Uterus (tissue), 4 donors: ENCODE measurements at places on chromosomes 12 and 14. TPM values are rescaled to one million over a fixed set of nuclear protein-coding genes. Genes with fewer than 3 reads are reported as not detected.

GLIPR1L2 gene
- total RNA-seq: not detected

GRCh38 chr12:25521625-25522256, 31.3 kb downstream of the LMNTD1 start:
- no peaks in the 10 kb centered on the region for H3K4me1 ChIP-seq
- no peak overlapping the region for H3K4me3 ChIP-seq
- no peaks in the 10 kb centered on the region for H3K27me3 ChIP-seq
- H3K27ac ChIP-seq: no peak overlapping the region
- no peak for DNase-seq

GRCh38 chr12:56803750-56804149, 40.6 kb downstream of the HSD17B6 start:
- no peaks in the 10 kb centered on the region for H3K27me3 ChIP-seq
- no peaks in the 10 kb centered on the region for H3K4me1 ChIP-seq
- no peak overlapping the region for H3K4me3 ChIP-seq
- no peak for DNase-seq

GRCh38 chr14:34359420-34360117, 102.5 kb downstream of the SPTSSA start:
- H3K27me3 ChIP-seq: no peaks in the 10 kb centered on the region
- H3K36me3 ChIP-seq: no peaks in the 10 kb centered on the region

DNA sequence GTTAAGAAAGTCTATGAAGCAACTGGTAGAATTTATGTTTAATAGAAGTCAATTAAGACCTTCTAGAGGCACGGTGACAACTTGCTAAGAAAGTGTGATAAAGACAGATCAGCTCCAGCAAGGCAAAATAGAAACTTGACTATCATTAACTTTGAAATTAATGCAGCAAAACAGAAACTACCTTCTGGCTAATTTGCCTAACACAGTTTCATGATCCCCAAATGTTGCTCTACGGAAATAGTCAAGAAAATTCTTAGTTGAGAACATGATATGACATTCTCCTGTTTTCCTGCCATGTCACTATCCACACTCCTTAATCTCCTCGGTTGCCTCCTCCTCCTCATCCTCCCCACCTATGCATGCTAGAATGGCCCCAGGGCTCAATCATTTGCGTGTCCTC, 4.2 kb downstream of the DENND5B start:
- H3K27ac ChIP-seq: no peak overlapping the region
- no peak for DNase-seq
- no peak overlapping the region for H3K4me3 ChIP-seq
- H3K36me3 ChIP-seq: no peaks in the 10 kb centered on the region

DNA sequence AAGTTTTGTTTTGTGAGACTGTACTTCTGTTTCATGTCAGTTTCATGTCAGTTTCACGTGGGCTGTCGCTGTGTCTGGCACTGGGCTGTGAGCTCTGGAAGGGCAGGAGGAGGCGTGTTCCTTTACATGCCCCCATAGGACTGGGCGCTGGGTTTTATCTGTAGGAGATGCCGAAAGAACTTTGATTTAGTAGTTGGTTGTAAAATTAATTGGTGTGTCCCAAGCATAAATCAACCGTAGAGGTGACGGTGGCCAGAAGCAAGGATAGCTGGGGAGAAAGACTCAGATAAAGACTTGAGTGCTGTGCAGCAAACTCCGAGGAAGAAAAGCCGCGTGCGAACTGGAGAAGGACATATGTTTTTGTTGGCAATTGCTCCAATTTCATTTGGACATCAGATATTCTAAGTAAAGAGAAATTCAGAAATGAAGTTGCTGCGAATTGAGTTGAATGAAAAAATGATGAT, 182.5 kb downstream of the VRK1 start:
- H3K4me1 ChIP-seq: no peaks in the 10 kb centered on the region
- no peaks in the 10 kb centered on the region for H3K36me3 ChIP-seq
- no peak overlapping the region for H3K27ac ChIP-seq
- H3K4me3 ChIP-seq: no peak overlapping the region
- H3K27me3 ChIP-seq: no peaks in the 10 kb centered on the region
- no peak for DNase-seq
